ENCODE measurements at places on chromosomes 4 and X.

DNA sequence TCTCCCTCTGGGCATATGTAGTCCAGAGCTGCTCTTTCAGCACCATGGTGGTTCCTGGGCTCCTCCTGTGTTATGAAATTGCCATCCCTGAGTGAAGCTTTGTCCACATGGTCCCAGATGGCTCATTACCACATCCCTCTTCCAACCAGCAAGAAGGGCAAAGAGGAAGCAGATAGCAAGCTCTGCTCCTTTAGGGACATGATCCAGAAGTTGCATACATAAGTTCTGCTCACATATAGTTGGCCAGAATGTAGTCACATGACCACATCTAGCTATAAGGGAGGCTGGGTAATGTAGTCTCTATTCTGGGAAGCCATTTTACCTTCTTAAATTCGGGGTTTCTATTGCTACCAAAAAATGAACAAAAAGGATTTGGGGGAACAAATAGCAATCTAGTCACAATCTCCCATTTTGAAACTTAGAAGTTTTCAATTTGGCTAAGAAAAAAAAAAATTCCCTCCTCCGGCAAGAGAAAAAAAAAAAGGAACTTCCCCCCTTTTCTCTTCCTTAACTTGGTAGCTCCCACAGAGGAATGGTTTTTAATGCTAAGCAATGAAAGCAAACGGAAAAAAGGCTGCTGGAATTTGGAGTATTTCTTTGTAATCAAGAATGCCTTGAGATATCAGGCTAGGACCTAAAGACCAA lies 88.2 kb upstream of the USP9X start:
- DNase-seq: peak; percentile 66

DNA sequence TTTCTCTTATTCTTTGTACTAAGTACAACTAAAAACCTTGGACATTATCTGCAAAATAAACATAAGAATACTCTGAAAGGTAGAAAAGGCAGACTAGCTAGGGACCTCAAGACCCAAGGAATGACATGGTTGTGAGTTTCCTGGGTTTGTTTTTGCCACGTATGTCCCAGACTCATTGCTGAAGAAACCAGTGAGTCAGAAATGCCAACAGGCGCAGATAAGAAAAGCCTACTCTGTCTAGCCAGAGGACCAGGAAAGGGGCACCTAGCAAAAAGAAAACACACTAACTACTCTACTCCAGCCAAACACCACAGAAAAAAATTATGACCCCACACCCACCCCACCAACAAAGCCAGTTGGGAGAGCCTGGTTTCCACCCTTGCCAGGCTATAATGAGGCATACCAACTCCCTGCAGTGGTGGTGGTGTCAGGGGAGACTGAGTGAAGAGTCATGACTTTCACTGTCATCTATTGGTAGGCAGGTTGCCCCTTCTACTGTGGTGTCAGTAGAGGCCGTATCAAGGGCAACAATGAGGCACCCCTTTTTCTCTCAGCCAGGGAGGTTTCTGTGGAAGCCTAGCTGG lies 10.9 kb downstream of the MTMR1 start:
- no peak for DNase-seq

- peak; percentile 65 for DNase-seq
These were observed 74.0 kb downstream of the ATG4A start for GRCh38 chrX:108165383-108166111.

GRCh38 chrX:43641691-43642090 lies 14.4 kb upstream of the MAOA start:
- DNase-seq: no peak

- DNase-seq: no peak
These were observed 1602.4 kb downstream of the TECRL start for GRCh38 chr4:62806816-62807215.

- no peak for DNase-seq
These were observed 3.4 kb downstream of the HCFC1 start for GRCh38 chrX:153968255-153968654.

- no peak for DNase-seq
These were observed 36.3 kb downstream of the SEC24B start for GRCh38 chr4:109469915-109470314.

DNA sequence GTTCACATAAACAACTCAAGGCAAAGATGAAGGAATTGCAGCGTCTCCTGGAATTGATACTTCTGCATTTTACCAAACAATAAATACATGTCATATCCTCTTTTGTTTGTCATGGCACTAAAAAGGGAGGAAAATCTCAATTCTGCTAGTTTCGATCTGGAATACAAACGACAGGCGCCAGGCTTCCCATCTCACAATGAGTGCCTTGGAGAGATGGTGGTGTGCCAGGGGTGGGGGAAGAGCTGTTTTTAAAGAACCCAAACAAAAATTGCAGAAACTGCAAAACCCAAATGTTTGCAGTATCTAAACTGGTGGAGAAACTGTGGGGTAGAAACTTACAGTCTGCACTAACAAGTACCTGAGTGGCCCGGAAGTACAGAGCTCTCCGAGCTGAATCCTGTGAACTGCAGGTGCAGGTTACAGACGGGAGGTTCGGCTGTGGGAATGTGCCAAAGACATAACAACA lies 53.0 kb upstream of the KLF3 start:
- DNase-seq: no peak

GRCh38 chr4:186297013-186297645 lies 31.1 kb downstream of the F11 start:
- peak; percentile 57 for DNase-seq

All from NCI-H82 (cell line).